ENCODE measurements at places on chromosomes 3 and 15.

DNA sequence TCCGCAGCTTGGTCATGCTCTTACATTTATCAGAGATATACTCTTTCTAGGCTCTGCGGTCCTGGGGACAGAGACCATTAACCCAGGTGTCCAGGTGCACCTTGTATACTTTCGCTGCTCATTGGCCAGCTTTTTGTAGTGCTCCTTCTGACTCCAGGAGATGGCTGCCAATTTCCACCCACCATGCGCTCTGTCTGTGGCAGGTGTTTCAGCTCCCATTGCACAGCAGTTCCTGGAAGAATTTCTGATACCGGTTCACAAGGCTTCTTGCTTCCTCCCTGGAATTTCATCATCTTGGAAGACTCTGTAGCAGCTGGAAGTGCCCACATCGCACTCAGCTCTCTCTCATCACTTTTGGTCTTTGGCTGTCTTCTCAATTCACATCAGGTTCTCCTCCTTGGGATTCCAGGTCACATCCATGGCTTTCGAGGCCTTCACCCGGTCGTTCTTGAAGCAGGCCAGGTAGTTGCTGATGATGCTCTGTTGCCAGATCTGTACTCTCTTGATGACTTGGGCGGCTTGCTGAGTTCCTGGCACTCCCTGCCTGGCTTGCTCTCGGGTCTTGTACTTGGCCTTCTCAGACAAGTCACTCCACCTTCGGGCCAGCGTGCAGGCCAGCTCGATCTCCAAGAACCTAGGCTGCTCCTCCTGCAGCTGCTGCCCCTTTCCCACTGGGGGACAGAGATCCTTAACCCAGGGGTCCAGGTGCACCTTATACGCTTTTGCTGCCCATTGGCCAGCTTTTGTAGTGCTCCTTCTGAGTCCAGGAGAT lies 41.1 kb upstream of the ARL8B start:
- DNase-seq, result no peak

DNA sequence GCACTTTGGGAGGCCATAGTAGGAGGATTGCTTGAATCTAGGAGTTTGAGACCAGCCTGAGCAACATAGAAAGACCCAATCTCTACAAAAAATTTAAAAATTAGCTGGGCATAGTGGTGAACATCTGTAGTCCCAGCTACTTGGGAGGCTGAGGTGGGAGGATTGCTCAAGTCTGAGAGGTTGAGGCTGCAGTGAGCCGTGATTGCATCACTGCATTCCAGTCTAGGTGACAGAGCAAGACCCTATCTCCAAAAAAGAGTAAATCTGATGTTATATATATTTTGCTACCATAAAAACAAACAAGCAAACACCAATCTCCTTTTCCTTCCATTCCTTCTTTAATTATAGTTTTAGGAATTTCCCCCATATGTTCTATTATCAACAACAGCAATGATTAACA lies 74.2 kb upstream of the RNU6-1 start:
- DNase-seq, result no peak

- no peak for DNase-seq
Observed at GRCh38 chr3:193710286-193711165, 117.5 kb downstream of the OPA1 start.

- DNase-seq, result no peak
Observed at GRCh38 chr3:144810160-144810559, 838.5 kb downstream of the DIPK2A start.

DNA sequence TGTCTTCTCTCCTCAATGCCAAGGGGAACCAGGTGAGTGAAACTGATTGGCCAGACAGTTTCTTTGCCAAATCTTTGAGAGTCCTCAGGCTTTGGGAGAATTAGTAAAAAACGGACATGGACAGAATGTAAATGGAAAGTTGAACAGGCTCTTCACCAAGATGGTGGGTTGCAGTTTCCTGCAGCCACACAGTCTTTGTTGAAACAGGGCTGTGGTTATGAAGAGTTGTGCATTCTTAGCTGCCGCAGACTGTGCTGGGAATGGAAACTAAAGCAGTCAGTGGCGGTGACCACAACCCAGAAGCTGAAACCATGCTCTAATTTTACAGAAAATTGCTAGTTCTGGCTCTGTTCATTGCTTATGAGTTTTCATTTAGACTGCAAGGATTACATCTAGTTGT lies 42.1 kb upstream of the TASOR start:
- DNase-seq, result no peak

DNA sequence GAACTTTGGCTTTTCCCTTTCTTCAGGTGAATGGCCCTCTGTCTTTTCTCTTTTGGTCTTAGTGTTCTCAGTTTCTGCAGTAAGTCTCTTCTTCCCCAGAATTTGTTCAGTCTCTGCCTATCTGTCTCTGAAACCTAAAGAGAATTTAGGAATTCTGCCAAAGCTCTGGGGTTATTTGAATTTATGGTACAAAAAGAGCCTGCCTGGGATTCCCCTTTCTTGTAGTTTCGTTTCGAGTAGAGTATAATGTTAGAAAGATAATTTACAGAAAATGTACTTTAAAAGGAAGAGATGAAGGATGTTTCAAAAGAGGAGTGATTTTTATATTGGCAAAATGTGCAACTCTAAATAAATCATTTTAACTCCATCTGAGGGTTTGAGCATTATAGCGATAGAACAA lies 247.4 kb upstream of the SATB1 start:
- no peak for DNase-seq

- no peak for DNase-seq
Observed at GRCh38 chr15:72229076-72229946, 1.7 kb downstream of the PKM start.

DNA sequence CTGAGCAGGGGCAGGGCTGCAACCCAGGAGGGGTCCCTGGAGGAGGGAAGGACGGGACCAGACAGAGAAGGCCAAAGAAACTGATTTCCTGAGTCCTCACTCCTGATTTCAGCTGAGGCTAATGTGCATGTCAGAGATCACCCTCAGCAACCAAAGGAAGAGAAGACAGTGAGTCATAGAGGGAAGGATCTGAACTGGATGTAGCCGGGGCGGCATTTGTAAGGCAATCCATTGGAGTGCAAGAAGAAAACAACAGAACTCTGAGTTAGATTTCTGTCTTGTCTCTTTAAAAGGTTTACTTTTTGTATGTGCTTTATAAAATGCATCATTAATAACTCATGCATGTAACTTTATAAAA lies 105.3 kb upstream of the AGBL1 start:
- no peak for DNase-seq

- no peak for DNase-seq
Observed at GRCh38 chr15:27660676-27661075, 438.4 kb downstream of the OCA2 start.

DNA sequence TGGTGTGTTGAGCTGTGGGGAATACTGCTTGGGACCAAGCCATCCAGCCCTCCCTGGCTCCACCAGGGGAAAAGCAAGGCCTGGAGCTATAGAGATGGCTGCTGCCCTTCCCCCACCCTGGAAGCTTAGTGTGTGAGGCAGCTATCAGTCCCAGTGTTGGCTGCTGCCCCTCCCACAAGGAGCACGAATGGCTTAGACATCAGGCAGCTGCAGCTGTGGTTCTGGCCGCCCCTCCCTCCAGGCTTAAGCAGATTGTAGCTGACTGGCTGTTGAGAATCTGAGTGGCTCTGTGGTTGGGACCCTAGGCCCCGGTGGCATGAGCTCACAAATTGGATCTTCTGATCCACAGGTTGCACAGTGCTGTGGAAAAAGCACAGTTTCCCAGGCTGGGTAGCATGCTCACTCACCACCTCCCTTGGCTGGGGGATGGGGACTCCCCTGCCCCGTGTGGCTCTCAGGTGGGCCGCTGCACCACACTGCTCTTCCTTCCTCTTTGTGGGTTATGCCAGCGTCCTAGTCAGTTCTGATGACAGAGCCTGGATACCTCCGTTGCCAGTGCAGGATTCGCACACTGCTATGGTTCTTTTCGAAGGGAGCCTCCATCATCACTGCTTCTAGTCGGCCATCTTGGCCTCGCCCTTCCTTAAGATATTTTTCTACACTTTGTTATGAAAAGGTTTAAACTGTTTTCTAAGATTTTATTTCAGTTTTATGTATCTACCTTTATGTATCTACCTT lies 21.2 kb upstream of the SUCNR1 start:
- DNase-seq, result no peak

GRCh38 chr3:10845001-10845761 lies 29.2 kb downstream of the SLC6A11 start:
- DNase-seq, result no peak

DNA sequence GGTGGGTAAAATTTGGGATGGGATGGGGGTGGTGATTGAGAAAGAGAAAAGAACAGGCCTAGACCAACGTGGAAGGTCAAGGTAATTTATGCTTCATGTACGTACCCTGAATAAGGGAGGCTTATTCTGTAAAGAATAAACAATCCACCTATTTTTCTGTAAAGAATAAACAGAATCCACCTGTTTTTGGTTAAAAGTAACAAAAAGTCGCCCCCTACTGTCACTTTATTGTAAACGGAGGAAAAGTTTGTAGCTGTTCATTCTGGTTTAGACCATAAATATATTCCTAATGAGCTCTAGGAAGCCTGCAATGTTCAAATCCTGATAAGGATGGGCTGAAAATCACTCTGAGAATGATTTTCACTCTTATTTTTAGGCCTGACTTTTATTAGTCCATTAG lies 23.5 kb upstream of the SQOR start:
- no peak for DNase-seq

- DNase-seq, result no peak
Observed at GRCh38 chr15:63605816-63606215, 8.6 kb downstream of the FBXL22 start.

- DNase-seq, result no peak
Observed at GRCh38 chr3:2096216-2096615, 2.5 kb upstream of the CNTN4 start.

DNA sequence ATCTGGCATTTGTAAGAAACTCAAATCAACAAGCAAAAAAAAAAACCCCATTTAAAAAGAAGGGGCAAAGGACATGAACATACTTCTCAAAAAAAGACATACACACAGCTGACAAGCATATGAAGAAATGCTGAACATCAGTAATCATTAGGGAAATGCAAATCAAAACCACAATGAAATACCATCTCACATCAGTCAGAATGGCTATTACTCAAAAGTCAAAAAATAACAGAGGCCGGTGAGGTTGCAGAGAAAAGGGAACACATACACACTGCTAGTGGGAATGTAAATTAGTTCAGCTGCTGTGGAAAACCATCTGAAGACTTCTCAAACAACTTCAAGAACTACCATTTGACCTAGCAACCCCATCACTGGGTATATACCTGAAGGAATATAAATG lies 199.4 kb upstream of the THBS1 start:
- DNase-seq, result no peak

DNA sequence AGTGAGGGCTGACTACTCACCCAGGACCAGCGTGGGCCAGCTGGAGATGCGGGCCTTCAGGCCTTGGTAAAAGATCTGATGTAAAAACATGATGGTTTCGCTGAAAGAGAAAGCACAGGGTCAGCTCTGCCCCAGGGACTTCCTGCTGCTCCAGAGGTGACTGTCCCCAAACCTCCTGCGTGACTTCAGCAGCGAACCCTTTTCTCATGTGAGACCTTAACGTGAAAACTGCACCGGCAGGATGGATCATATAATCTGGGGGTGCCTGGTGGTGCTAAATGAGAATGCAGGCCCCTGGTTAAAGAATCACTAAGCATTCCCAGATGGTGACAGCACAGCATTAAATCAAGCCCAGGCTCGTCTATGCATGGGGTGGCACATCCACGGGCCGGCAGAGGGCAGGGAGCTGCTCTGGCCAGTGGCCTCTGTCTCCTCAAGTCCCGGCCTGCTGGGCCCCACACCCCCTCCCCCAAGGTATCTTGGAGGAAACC lies 55.4 kb downstream of the RASGRF1 start:
- DNase-seq, result no peak

DNA sequence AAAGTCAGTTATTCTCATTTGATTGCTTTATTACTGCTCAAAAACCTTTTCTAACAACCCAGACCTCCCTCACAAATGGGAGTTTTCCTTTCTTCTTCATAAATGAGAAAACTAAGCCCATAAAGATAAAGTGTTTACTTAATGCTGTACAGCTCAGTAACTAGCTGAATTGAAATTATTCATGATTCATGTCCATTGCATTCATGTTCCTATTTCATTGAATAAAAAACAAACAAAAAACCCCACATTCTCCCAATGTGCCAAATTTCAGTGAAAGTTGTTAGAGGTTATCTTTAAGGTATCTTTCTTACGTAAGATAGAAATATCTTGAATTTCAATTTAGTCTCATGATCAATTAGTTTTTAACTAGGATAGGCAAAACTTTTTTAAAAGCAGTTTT lies 2.8 kb downstream of the PLSCR2 start:
- DNase-seq, result no peak

- peak; percentile 88 for DNase-seq
Observed at GRCh38 chr3:126083913-126084767, at the start of gene SLC41A3. Gene SLC41A3 (minus strand): TSS chr3:126084124. CDS start chr3:126068219, 15,905 bp downstream.

All from HuH-7 (cell line).